Stimulated activated CD8-positive, alpha-beta memory T cell treated with anti-CD3 and anti-CD28 coated beads, Interleukin-4, amount 100 ng/mL, for 48 hours (primary cell): ENCODE measurements at places on chromosomes 6 and 20.

DNA sequence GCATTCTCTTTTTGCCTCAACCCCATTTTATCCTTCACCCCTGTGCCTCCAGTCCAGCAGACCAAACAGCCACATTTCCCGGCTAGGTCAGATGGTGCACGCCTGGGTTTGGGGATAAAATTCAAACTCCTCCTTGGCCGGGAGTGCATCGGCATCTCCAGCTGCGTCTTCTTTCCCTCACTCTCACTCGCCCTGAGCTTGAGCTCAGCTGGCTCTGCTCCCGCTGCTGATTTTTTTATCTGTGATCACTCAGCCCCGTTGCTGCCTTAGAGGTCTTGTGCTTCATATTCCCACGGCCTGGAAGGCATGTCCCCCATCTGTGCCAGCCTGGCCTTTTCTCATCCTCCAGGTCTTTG lies 6.8 kb upstream of the EZR start:
- DNase-seq: peak; percentile 18

DNA sequence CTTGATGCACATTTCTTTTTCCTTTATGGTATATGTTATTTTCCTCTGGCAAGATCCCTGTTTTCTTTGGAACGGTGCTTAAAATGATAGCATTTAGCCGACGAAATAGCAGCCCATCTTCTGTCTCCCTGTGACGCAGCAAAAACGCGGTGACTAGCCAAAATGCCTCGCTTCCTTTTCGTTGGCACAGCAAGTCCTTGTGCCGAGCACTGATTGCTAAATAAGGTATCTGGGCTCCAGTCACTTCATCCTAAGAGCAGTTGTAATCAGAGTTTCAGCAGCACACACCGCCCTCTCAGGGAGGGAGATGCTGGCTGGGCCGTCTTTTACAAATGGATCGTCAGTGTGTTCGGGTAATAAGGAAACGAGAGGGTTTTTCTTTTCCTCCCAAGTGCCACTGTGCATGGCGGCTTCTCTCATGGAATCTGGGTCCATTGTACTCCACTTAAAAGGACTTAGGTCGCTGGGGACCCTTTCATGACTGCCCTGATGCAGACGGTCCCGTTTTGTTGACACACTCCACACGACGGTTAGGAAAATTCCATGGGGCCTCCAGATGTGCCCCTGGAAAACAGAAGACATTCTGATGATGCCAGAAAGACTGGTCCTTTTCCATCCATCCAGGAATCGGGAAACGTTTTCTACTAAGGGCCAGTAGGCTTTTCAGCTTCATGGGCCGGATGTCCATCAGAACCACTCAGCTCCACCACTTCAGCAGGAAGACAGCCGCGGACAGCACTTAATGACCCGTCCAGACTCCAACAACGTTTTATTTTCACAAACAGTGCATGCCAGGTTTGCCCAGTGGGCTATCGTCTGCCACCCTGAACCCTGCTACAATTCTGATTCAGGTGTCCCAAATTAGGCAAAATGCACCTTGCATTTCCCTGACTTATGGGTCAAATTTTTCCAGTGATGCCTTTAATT lies 185.5 kb downstream of the CDH4 start:
- DNase-seq: no peak

- no peak for DNase-seq
These were observed 126.4 kb downstream of the OPRM1 start for GRCh38 chr6:154165478-154165877.

DNA sequence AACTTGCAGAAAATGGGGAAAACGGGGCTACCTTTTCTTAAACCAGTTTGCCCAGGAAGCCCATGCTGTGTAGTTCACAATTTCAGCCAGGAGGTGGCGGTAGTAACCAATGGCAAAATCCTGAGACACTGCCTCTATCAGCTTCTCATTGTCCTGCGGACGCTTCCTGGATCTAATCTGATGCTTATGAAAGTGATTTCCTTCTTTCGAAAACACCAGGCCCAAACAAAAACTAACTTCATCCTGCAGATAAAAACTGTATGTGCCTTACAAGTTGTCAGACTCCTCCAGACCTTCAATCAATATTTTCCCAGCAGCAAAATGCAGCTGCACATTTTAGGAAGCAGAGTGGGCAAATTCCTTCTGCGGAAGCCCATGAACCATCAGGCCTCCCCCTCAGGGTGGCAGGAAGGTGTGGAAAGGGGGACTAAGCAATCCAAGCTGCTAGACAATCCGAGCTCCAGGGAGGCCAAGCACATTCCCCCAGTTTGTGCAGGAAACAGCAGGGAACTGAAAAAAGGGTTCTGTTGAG lies 88.5 kb downstream of the LY86 start:
- peak; percentile 91 for DNase-seq

GRCh38 chr6:124530926-124531325 lies 431.3 kb upstream of the RNF217 start:
- no peak for DNase-seq

DNA sequence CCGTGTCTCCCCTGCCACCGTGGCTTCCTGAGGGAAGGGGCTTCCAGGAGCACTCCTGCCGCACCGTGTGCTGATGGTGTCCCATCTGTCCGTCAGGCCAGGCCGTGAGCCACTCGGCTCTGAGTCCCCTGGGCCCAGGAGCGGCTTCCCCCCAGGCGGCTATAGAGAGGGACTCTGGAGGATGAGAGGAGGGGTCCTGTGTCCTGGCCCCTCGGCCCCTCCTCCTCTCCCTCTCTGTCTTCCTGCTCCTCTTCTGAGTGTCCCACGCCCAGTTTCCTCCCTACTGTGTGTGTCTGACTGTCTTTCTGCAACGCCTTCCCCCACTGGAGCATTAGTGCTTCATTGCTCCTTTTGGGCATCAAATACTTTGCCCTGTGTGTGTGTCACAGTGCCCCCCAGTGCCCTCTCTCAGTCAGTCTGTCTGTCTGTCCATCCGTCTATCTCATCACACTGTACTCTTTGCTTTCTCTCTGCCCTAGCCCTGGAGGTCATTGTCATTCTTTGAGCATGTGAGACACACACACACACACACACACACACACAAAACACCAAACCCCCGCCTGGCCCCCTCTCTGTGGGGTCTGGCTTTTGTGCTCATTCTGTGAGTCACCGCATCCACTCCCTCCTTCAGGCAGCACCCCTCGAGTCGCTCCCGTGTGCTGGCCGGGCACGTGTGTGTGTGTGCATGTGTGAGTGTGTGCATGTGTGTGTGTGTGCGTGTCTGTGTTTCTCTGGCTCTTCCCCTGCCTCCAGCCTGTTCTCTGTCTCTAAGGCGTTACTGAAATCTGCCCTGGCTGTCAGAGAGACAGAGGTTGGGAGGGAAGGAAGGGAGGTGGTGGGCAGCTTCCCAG lies 71.9 kb downstream of the SRC start:
- no peak for DNase-seq

GRCh38 chr20:46087161-46087560 lies 2.6 kb downstream of the NCOA5 start:
- DNase-seq: no peak

DNA sequence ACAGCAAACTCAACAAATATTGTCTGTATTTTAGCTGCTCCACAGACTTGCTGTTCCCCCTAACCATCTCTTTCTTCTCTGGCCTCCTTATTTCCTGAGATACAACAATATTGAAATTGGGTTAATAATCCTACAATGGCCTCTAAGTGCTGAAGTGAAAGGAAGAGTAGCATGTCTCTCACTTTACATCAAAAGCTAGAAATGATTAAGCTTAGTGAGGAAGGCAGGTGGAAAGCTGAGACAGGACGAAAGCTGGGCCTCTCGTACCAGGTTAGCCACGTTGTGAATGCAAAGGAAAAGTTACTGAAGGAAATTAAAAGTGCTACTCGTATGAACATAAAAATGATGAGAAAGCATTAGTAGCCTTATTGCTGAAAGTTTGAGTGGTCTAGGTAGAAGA lies 63.8 kb downstream of the ELOVL5 start:
- no peak for DNase-seq

- DNase-seq: no peak
These were observed 21.6 kb downstream of the MGME1 start for GRCh38 chr20:17990278-17990972.

DNA sequence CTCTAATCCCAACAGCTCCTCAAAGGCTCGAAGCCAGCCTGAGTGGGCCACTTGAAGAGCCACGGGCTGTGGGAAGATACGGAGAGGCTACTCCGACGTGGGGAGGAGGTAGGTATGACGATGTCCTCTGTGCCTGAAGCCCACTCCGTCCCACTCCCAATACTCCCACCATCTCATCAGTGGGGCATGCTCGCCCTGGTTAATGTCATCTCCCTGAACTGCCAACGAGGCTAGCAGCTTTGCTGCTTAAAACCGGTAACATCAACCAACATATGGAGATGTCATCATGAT lies 11.1 kb downstream of the NRN1 start:
- no peak for DNase-seq

DNA sequence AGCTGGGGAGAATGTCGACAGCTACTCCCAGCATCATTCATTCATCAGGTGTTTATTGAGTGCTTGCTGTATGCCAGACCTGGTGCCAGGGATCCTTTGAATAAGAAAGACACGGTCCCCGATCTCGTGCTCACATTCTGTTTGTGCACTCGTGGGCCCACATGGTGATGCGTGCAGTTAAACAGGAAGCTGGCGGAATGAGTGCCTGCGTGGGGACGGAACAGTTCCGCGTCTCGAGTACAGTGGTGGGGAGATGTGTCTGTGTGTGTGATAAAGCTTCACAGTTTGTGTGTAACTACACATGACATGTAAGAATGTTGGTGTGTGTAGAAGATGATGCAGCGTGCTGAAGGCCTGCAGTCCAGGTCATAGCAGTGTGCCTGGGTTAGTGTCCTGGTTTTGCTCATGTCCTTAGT lies 6.5 kb downstream of the RBM38 start:
- peak; percentile 63 for DNase-seq

- no peak for DNase-seq
These were observed 51.7 kb downstream of the RBM38 start for GRCh38 chr20:57442888-57443239.

- peak; percentile 48 for DNase-seq
These were observed 15.5 kb upstream of the CLDN20 start for GRCh38 chr6:155248008-155249001.

GRCh38 chr6:69935079-69935478 lies 68.7 kb downstream of the COL19A1 start:
- DNase-seq: no peak

DNA sequence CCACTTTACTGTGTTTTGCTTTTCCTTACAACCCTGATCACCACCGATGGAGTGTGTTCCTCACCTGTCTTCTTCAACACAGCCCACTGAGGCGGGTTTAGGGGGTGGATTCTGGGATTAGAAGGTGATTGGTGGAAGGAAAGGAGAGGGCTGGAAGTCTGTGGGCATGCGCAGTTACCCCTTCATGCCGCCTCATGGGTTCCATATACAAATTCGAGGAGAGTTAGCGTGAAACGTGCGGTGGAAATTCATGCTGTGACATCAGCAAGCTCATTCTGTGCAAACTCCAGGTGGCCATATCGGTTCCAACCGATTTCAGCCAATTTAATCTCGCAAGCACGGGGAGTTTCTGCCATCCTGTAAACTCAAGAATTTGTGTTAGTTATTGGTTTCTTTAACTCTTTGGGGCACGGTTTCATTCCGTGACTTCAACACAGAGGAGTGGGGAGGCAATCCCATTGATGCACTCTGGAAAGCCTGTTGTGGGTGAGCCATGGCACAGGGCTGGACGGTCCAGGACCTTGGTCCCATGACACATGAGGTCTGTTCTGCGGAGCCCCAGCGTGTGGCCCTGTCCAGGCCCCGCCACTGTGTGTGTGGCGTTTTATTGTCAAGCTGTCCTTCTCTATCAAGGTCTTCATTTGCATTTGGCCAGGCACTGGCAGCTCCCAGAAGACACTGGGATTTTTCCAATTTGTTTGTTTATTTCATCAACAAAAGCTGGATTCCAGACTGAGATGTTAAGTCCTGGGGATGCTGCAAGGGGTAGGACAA lies 482.8 kb upstream of the SULF2 start:
- no peak for DNase-seq

DNA sequence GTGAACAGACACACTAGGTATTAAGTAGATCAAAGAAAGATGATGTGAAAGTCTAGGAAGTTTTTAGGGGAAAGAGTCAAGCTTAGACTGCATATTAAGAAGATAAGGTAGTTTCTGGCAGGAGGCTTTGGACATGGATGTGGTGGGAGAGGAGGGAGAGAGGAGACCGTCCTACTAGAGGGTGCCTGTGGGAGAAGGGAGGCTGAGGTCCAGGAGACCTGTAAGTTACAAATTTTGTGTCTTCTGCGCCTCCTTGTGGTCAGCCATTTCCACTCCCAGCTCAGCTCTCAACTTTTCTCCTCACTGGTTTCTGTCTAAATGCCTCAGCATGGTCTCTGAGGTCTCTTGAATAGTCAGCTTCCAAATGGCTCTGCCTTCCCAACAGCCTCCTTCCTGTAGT lies 193.5 kb downstream of the UNC5CL start:
- DNase-seq: peak; percentile 35

- no peak for DNase-seq
These were observed 44.4 kb upstream of the PROKR2 start for GRCh38 chr20:5361176-5361575.

- no peak for DNase-seq
These were observed 341.6 kb downstream of the NRN1 start for GRCh38 chr6:5665173-5665572.

- DNase-seq: no peak
These were observed 155.5 kb downstream of the CDH26 start for GRCh38 chr20:60113771-60114170.

- peak; percentile 14 for DNase-seq
These were observed 206.6 kb downstream of the DLL1 start for GRCh38 chr6:170084166-170084730.

DNA sequence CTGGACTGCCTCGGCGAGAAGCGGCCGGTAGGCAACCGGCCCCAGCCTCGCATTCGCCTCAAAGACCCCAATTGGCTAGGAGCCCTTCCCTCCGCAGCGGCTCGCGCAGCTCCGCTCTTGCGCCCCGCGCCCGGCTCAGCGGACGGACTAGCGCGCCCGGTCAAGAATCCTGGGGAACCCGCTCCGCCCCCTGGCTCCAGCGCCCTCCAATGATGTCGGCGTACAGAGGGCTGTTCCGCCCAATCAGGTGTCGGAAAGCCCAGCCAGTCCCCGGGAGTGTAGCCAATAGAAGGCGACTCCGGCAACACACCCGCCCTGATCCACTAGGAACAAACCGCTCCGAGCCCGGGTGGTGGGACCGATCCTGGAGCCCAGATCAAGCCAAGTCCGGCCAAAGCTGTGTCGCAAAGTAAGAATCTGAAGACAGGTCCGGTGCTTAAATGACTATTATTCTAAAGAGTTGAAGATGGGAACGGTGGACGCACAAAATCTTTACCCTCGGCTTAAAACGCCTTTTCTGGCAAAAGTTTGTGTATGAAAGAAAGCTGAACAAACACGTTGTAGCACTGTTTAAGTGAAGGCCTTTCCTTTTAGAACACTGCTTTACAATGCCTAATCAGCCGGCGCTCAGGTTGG lies 132.2 kb downstream of the OGFRL1 start:
- peak; percentile 48 for DNase-seq

DNA sequence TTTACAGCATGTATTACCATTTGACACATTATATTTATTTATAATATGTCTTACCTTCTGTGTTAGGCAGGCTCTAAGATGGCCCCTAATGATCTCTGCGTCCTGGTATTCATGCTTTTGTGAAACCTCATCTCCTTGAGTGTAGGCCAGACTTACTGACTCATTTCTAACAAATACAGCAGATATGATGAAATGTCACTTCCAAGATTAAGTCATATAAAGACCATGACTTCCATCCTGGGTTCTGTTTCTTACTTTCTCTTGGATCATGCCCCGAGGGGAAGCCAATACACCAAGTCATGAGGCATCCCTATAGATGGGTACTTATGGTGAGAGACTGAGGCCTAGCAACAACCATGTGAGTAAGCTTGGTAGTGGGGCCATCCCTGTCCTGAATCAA lies 30.2 kb downstream of the ZHX3 start:
- no peak for DNase-seq

- DNase-seq: no peak
These were observed 47.4 kb upstream of the RNGTT start for GRCh38 chr6:89010825-89011224.
